ENCODE measurements at places on chromosomes 4 and X.

GRCh38 chr4:141789716-141790115 lies 153.3 kb downstream of the IL15 start:
- no peak for DNase-seq

DNA sequence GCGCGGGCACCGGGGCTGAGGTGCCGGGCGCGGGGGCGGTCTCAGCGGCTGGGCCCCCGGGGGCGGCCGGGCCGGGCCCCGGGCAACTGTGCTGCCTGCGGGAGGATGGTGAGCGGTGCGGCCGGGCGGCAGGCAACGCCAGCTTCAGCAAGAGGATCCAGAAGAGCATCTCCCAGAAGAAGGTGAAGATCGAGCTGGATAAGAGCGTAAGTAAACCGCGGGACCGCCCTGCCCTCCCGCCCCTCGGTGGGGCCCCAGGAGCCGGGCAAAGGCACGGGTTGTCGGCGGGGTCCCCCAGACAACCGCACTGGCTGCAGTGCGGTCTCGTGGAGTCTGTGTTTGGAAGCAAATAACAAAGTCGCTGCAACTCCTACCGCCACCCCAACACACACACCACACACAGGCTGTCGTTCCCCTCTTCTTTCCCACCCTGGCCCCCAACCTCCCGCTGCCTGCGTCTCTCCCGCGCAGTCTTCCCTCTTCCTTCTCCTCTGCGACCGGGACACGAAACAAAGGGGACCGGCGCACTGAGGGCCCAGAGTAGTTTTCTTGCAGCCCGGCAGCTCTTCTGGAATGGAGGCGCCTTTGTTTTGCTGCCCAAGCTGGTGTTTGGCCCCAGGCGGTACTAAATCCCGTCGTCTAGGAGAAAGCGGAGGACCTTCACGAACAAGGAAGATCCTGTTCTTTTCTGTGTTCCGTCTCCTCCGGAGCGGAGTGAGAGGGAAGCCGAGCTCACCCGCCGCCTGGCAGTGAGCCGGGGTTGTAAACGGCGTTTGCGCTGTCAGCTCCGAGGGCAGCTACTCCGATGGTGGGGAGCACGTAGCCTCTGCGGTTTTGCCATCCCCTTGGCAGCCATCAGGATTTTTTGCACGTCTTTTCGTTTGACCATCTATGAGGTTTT lies 788 bp downstream of the SAP30 start:
- peak; percentile 24 for DNase-seq

- no peak for DNase-seq
These were observed 94.7 kb upstream of the CBLL2 start for GRCh38 chrX:22177950-22178515.

GRCh38 chrX:153055871-153056749 lies at the start of gene PNMA3:
Gene PNMA3, plus strand, starts transcription at chrX:153056470. Its CDS starts 586 bp downstream, at chrX:153057056.
- DNase-seq: no peak

DNA sequence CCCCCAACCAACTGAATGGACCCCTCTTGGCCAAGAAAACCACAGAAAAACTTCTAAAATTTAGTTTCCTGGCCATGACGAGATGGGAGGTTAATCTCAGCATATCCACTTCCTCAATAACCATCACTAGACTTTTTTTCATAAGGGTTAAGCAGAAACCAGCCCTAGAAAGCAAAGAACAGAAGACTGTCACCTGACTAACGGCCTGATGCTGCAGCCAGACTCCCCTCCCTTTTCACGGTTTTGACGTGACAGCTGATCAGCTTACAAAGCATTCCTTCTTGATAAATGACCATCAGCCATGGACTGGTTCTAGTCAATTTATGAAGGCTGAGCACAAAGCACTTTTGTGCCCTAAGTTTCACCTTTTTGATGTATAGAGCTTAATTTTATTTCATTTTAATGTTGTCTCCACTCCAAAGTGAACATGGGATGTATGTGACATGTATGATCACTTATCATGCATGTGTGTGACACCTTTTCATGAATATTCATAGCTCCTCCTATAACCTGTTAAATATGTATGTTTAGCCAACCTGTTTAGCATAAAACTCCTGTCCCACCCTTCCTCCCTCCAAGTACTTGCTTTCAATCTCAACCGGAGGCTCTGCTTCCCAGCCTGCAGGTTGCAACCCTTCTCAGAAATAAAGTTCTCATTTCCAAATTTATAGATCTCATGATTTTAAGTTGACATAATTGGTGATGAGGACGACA lies 56.3 kb downstream of the SERTM2 start:
- no peak for DNase-seq

DNA sequence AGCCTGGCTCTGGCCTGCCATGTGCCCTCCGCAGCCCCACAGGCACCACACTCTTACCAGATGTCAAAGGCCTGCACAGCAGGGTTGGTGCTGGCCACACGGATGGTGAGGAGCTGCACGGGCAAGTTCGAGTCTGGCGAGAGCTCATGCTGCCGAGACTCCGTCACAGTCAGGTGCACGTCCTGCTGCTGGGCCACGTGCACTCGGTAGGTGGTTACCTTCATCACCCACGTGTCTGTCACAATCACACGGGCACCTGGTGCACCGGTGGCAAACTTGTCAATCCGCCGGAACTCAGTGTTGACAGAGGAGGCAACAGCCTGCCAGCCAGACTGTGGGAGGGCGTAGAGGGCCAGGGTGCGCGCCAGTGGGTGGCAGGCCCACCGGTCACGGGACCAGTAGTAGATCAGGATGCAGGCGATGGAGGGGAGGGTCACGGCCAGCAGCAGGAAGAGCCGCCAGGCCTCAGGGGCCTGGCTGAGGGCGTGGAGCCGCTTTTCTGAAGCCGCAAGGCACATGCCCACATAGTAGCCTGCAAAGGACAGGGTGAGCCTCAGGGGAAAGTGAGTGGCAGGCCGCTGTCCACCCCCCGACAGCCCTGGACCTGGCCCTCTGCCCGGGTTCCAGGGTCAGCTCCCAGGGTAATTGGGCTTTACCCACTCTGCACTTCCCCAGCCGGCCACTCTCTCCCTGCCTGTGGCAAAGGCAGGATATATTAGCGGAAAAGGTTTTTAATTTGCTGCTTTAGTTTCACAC lies 2.9 kb downstream of the TMEM129 start:
- DNase-seq: no peak

DNA sequence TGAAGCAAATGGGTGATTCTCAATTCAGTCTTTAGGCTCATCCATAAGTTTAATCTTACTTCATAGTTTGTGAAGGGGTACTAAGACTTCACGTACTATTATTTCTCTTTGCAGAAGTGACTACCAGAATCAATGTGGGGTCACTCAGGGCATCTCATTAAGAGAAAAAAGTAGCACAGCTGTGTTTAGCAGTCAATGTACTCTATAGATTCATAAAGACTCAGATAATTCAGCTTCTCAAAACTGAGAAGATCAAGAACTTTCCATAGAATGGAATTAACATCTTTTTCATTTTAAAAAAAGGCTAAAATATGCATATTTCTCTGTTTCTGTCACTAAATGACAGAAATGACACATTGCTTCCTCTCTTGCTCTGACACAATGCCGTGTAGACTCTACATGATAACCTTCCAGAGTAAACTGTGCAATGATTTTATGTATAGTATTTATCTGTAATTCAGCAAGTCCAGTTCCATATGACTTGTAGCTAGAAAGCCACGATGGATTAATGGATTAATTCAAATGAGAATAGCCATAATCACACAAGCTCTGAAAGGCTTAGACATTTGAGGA lies 20.3 kb upstream of the LSM6 start:
- no peak for DNase-seq

DNA sequence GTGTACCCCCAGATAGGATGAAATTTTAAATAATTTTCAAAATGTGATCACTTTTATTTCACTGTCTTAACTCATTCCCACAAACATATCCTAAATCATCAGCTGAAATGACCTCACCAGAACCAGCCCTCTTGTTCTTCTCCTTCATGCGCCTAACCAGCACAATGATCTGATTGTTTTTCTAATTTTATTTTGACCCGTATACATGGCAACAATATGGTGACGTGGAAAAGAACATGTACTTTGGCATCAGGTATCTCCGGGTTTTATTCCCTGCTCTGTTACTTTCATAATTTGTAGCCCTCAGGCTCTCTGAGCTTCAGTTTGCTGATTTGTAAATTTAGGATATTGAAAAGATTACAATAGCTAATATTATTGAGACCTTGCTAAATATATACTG lies 562.4 kb upstream of the ZFP42 start:
- no peak for DNase-seq

- DNase-seq: no peak
These were observed 5.4 kb downstream of the AREG start for GRCh38 chr4:74450298-74450683.

DNA sequence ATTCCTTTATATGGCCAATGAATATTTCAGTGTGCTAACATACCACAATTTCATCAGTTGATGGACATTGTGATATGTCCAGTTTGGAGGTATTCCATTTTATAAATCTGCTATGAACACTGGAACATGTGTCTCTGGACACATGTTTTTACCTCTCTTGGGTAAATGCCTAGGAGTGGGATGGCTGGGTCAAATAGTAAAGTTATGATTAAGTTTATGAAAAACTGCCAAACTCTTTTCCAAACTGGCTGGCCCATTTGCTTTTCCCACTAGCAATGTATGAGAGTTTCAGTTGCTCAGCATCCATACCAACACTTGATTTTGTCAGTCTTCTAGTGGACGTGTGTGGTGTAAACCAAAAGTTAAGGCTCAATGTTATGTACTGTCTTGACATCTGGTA lies 40.5 kb downstream of the CEP44 start:
- no peak for DNase-seq

- DNase-seq: no peak
These were observed 684.9 kb upstream of the MAGEB2 start for GRCh38 chrX:29530501-29530900.

- peak; percentile 2 for DNase-seq
These were observed 286.2 kb upstream of the TET2 start for GRCh38 chr4:104860238-104861123.

DNA sequence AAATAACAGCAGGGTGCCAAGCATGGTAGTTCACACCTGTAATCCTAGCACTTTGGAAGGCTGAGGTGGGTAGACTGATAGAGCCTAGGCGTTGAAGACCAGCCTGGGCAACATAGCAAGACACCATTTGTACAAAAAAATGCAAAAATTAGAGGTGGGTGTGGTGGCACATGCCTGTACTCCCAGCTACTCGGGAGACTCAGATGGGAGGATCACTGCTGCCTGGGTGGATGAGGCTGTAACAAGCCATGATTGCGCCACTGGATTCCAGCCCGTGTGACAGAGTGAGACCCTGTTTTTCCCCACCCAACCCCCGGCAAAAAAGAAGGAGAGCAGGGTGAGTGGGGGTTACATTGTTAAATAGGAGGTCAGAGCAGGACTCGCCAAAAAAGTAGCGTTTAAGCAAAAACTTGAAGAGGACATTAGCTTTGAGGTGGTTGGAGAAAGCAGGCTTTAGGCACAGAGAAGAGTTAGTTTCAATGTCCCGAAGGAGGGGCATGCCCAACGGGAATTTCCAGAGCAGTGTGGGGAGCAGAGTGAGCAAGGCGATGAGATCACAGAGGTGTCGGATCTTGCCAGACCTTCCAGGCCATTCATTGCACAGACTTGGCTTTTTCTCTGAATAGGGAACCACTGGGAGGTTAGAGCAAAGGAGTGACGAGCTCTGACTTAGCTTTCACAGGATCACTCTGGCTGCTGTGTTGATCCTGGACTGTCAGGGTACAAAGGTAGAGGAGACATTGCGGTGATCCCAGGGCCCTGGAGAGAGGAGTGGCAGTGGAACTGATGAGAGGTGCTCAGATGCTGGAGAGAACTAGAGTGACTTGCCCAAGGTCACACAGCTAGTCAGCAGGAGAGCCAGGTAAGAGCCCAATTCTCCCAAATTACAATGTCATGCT lies 70.6 kb downstream of the TRAPPC11 start:
- no peak for DNase-seq

DNA sequence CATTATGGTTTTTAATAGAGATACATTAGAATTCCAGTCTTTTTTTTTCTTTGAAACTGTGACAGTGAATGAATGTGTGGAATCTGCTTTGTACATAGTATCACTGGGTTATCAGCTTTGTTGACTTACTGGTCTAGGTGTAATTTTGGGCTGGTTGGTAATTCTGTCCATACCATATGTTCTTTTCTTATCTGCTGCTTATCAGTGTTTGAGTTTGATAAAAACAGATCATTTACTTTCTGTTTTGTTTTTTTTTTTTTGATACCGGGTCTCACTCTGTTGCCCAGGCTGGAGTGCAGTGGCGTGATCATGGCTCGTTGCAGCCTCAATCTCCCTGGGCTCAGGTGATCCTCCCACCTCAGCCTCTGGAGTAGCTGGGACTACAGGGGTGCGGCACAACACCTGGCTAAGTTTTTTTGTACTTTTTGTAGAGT lies 12.4 kb downstream of the WWC2 start:
- no peak for DNase-seq
